ENCODE measurements at places on chromosomes 6 and 20.

DNA sequence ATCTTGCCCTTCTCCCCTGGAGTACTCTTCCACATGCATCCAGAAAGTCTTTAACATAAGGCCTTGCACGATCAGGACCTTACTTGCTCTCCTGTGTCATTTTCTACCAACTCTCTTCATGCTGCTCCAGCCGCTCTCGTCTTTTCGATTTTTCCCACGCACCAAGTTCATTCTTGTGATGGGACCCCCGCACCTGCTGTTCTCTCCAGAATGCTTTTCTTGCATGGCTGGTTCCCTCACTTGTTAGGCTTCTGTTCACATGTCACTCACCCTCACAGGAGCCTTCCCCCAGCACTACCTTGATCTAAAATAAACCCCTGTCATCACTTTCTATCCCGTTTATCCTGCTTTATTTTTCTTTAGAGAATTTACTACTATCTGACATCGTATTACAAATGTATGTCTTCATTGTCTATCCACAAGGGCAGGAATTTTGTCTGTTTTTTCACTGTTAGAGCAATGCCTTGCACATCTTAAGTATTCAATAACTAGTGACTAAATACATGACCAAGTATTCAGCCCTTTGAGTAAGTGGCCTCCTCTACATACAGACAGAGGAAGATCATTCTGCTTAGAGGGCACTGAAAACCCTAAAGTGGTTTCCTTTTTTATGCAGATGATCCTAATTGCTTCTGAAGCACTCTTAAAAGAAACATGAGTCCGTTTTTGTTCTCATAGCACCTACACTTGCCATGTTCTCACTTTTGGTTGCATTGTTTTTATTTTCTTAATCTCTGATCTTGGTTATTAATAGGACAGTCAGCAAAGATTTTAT lies 166.9 kb downstream of the SLC16A10 start:
- DNase-seq, result no peak

GRCh38 chr6:121559611-121560269 lies 124.3 kb downstream of the GJA1 start:
- no peak for DNase-seq

DNA sequence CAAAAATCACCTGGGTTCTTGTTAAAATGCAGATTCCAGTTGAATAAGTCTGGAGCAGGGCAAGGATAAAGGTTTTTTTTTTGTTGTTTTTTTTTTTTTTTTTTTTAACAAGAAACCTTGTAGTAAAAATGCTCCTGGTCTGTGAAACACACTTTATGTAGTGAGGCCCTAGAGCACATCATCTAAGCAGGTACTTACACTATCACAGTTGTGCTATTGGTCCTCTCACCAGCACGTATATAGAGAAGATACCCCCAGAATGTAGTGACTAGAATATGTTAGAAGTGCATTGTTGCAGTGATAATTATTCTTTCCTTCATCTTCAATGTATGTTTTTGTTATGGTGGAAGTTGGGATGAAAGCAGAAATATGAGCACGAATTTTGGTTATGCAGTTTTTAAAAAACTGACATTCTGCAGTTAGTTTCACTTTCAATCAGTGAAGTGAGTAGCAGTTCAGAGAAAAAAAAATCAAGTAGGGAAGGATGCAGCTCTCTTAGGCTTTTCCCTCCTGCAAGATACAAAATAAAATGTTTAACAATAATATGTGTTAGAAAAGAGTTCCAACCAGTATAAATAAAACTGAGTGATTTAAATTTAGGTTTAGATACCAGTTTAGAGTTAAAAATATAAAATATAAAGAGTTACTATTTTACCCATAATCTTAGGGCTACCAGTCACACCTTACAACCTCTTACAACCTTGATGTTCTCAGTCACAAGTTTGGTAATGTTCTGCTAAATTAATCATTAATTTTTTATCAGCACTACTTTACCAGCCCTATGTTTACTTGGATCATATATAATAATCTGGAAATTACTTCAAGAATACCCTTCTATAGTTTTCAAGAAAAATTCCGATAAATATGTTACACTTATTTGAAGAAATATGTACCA lies 9.2 kb upstream of the DEFB113 start:
- no peak for DNase-seq

DNA sequence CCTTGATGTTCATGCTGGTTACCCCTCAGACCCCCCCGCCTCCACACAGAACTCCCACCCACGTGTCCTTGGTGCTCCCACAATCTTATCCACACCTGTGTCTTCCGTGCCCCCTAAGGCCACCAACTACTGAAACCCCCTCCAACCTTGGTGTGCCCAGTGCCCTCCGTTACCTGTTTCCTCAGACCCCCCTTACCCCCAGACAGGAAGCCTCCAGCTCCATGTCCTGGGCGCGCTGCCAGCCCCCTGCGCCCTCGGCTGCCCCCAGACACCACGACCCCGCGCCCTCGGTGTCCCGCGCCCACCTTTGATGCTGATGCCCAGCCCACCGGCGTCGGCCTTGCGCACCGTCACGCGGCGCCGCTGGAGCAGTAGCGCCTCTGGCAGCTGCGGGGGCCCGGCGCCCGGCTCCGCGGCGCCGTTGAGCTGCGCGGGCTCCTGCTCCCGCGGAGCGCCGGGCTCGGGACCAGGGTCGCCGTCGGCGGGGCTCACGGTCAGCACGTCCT lies 504 bp downstream of the SNTA1 start:
- peak; percentile 9 for DNase-seq

- no peak for DNase-seq
Observed at GRCh38 chr6:156707818-156708217, 69.4 kb upstream of the ARID1B start.

- DNase-seq, result no peak
Observed at GRCh38 chr6:75430631-75431325, 62.8 kb downstream of the FILIP1 start.

- no peak for DNase-seq
Observed at GRCh38 chr6:56278171-56278591, 30.8 kb upstream of the COL21A1 start.

DNA sequence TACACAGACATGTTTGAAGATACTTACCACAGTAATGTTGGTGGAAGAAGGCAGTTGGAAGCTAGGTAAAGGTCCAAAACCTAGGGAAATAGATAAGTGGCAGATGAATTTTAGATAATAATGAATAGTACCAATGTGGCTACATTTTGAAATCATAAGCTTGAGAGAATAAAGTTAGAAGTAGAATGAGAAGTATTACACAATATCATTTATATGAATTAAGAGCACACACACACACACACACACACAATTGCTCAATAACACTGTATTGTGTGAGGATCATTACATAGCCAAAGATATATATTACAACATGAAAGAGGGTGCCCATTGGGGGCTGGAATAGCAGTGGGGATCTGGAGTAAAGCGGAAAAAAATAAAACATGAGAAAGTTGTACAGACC lies 149.0 kb upstream of the EYA4 start:
- DNase-seq, result no peak

DNA sequence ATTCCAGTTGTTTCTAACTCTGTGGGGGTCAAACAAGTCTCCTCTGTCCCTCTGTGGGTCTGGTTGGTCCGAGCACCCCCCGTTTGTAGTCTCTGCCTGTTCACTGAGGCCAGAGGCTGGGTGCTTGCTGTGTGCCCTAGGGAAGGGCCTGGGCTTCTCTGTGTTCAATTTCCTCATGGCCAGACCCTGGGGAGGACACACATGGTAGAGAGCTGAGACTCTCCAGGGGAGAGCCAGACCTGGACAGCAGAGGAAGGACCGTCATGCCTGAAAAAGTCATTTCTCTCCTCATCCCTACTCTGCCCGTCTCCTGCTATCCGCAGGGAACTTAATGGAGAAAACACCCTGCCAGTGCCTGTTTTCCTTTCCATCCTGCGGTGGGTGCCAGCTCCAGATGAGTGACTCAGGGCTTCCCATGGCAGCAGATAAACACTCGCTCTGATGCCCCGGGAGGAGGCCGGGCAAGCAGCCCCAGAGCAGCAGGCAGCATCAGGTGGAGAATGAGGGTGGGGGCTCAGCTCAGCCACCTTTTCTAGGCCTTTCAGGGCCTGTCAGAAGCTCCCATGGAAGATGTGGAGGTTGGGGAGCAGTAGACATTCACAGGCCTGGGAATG lies 51.9 kb downstream of the SNAI1 start:
- DNase-seq, result no peak

DNA sequence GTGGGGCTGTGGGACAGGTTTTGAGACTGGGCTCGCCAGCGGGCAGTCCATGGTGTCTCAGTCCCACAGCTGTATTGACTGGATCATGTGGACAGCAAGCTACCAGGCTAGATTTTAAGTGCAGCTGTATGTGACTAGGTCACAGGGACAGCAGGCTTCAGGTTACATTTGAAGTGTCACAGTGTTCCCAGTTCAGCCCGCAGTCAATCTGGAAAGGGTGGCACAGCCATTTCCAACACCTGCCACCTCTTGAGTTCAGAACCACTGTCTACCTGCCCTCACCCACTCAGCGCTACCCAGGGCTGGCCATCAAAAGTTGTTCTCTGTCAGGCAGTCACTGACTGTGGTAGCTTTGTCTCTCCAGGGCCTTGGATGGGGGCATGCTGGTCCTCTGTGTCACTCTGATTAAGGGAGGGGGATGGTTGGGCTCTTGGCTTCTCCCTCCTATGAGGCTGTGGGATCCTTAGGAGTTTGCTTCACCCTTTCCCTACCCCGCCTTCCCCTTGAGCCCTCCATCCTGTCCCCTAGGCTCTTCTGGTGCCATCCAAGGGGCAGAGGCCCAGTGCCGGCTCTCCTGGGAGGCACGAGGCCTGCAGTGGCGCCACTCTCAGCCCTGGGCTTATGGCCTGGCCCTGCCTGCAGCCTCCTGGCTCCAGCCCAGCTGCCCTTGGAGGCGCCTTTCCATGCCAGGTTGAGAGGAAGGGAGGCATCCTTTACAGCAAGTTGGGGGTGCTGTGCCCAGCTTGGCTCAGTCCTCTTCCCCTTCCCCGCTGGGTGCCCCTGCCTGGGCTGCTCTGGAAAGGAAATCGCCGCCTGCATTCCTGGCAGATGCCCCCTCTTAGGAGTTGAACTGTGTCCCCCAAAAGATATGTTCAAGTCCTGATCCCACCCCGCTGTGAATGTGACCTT lies 44.9 kb downstream of the PNLDC1 start:
- no peak for DNase-seq

DNA sequence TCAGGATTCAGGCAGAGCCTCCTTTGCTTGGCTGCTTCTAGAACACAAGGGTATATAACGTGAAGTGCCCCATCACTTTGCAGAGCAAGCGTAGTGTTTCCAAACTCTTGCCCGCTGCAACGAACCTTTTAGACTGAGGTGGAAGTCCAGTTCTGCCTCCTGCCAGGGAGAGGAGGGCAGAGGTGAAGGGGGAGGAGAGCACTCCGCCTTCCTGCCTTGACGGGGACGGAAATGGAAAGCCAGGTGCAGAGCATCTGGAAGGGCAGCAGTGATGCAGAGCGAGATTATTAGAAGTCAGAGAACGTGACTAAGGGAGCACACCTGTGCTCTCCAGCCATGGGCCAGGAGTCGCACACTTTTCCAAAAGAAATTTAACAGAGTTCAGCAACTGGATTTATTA lies 63.4 kb downstream of the RREB1 start:
- no peak for DNase-seq

DNA sequence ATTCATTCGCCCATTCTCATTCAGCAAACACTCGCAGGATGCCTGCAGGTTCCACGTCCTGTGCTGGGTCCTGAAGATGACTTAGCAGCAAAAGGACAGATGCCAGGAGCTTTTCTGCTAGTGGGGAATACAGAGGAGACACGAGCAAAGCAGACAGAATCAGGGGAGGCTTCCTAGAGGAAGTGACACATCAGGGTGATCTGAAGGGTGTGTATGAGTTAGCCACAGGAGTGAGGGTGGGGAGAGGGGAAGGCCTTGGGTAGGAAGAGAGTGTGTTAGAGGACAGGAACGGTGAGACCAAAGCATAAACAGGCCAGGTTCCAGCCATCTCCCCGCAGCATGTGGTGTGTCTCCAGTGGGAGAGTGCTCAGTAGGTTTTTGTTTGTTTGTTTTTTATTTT lies 73.4 kb upstream of the GTSF1L start:
- DNase-seq, result no peak

- no peak for DNase-seq
Observed at GRCh38 chr6:43773980-43774775, 4.2 kb downstream of the VEGFA start.

GRCh38 chr6:17469006-17469832 lies 75.8 kb downstream of the CAP2 start:
- DNase-seq, result no peak

DNA sequence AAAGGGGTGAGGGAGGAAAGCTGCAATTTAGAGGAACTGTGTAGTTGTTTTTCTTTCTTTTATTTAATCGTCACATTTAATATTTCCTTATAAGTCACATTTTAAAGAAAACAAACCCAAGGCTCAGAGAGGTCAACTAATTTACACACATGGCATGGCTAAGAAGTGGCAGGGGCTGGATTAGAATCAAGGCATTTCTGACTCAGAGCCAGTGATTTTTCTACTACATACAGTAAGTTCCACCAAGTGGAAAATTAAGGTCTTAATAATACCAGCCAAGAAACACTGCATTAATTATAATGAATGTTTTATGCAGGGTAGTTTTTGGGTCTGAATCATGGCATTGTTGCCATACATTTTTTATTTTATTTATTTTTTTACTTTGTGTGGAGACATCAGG lies 607.7 kb upstream of the CITED2 start:
- DNase-seq, result no peak

- DNase-seq, result no peak
Observed at GRCh38 chr20:38907918-38908677, 18.1 kb upstream of the FAM83D start.

- DNase-seq, result no peak
Observed at GRCh38 chr6:92647630-92648029, 771.7 kb downstream of the EPHA7 start.

DNA sequence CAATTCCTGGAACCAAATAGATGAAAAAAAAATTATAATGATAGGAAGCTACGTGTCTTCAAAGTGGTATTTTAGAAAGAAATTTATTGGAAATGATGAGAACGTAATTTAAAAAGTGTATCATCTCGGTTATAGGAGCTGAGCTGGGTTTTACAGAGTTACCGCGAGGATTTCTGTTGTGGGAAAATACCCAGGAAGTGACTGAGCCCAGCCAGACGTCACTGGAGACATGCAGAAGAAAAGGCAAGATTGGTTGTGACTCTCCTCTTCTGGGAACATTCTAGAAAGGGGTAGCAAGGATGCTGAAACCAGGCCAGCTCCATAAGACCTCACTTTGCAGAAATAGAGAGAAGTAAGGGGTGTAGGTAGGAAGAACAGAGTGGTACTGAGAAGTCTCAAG lies 95.9 kb upstream of the ADGRF1 start:
- DNase-seq, result no peak

GRCh38 chr6:33453393-33454008 lies 875 bp upstream of the ZBTB9 start:
- no peak for DNase-seq

DNA sequence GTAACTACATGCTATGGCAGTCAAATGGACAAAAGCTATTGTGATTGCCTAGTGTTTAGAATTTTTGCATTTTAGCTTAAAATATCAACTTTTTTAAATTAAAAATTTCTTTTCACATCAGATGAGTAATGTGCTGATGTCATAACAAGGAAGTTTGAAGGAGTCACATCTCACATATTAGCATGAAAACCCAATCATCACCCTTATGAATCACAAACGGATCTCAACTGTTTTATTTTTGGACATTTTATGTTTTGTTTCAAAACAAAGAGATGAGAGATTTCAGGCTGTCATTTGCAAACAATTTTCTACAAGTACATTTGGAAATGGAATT lies 53.6 kb upstream of the TRERF1 start:
- peak; percentile 71 for DNase-seq

All from inflammatory macrophage (primary cell).